ENCODE measurements at places on chromosomes 12 and 14.

DNA sequence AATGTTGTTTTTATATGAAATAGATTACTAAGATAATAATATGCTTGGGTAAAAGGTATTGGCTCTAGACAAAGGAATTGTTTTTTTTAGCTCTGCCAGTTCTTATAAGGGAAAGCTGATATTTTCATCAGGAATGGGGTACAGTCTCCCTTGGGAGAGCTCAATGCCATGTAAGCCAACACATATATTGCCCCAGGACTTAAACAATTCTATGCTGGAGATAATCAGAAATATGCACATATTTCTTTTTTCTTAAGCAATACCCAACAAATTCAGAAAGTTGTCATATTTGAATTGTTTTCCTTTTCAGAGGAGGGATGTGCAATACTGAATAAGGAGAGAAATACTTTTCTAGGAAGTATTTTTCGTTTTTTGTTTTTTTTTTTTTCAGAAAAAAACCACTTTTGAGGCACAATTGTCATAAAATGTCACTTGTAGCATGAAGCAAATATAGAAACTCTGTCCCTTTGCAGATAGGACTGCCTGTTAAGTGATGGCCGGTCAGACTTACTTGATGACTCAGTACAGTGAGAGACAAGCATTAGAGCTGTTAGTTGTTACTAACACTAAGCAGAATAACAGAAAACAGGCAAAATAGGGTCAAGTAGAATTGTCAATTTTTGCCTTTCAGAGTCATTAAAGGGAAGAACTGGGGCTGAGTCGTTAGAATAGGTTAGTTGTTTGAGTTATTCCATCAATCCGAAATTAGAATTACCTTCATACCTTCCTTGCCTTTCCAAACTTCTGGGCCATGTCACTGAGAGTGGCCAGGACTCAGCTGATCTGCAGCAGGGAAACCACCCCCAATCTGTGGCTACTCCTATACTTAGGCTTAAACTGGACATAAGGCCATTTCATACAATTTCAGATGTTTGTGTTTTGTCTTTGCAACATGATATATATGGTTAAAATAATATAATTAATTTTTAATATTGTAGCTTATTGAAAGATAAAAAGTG, 168.1 kb downstream of the SLC38A4 start:
- no peak for DNase-seq

GRCh38 chr14:63938198-63939005, 85.6 kb downstream of the SYNE2 start:
- DNase-seq = no peak

DNA sequence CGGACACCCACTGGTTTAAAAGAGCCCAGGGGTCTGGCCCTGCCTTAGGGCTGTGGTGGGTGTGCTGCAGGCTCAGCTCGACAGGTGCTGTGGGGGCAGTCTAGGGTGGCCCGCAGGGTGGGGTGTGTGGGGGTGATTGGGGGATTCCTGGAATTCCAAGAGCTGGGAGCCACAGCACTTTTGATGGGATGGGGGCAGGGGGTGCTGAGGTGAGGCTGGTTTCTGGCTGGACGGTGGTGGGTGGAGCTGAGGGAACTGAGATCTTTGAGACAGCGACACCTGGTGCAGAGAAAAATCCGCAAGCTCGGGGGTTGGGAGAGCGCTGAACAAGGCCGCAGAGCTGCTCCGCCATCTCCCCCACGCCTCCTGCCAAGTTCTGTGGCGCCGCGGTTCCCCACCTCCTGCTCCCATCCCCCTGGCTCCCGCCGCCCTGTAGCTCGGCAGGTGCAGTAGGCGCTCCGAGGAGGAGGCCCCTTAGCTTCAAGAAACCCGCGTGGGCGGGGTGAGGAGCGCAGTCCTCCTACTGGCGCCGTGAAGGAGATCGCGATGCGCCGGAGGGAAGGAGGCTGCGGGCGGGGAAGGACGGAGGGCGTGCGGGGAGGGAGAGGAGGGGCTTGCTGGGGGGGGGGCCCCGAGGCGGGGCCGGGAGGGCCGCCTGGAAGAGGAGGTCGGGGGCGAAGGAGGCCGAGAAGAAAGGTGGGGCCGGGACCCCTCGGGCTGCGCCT, 1.3 kb upstream of the TEDC1 start:
- peak; percentile 92 for DNase-seq

DNA sequence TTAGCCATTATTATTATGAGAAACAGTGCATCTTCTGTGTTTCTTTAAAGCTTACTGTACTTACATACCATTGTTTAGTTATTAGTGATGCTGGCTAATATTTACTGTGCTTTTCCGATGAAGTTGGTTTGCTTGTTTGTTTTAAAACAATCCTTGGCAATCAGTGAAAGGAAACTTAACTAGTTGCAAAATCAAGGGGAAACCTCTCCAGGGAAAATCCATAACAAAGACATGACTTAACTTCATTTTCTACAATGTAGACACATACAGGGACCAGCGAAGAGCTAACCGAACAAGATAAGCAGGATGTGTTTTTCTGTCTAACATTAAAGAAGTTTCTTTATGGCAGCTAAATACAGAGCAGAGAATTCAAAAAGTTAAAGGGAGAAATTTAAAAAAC, 102.5 kb upstream of the PARP11 start:
- DNase-seq = no peak

- no peak for DNase-seq
These were observed 471.8 kb downstream of the TMEM117 start for GRCh38 chr12:44307506-44308168.

DNA sequence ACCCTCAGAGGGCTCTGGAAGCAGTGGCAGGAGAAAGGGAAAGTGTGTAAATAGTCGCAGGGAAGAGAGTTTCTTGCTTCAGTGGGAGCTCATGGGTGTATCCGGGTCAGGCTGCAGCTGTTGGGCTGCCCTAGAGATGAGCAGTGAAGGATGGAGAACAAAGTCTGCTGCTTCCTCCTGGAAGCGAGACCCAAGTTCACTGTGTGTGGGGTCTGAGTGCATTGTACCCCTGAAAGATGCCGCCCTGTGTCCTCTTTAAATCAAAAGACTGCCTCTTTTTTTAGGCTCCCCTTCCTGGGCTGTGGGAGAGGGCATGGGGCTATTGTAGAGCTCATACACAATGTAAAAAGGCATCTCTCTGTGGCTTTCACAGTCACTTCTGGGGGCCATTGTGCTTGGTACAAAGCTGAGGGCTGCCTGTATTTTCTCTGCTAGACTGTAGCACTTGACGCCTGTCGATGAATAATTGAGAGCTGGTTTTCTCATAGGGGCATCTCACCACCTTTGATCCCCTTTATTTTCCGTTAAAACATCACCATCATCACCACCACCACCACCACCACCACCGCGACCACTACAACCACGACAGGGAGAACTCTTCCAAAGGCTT, 16.7 kb downstream of the CHST11 start:
- DNase-seq = no peak
